Endothelial cell (in vitro differentiated cells): ENCODE measurements at places on chromosomes 3 and 15. TPM values are rescaled to one million over a fixed set of nuclear protein-coding genes. Genes with fewer than 3 reads are reported as not detected.
A peak's percentile ranks its signal among the peaks of the same experiment; 100 is the strongest.

CFAP100 gene
- not detected for total RNA-seq

SAMD7 gene
- total RNA-seq = not detected

HERC2 gene
- total RNA-seq = 84.6 TPM

RASGRP1 gene
- 0.49 TPM for total RNA-seq

ESYT3 gene
- total RNA-seq = not detected

GADL1 gene
- not detected for total RNA-seq

ST3GAL6 gene
- 6.5 TPM for total RNA-seq

DNA sequence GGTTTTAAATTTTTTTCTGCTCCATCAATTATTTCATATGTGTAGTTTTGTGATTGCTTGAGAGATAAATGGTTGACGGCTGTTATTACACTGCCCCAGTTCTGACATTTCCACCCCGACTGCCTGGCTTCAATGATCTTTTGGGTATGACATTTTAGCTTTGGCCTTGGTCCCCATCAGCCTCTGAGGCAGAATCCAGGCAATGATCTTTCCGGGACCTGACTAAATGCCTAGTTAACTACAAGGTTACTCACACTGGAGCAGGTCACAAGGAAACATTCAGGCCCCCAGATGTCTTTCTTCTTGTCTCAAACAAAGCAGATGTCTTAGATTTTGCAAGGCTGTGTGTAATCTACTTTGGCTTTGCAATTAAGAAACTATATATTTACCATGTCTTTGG lies 61.1 kb upstream of the TMCO5A start:
- DNase-seq = no peak
- peaks cover 2% of the 10 kb centered on the region for H3K27me3 ChIP-seq
- no peaks in the 10 kb centered on the region for H3K36me3 ChIP-seq
- no peak overlapping the region for H3K27ac ChIP-seq
- H3K4me3 ChIP-seq = no peak overlapping the region
- peaks cover 9% of the 10 kb centered on the region for H3K4me1 ChIP-seq

DNA sequence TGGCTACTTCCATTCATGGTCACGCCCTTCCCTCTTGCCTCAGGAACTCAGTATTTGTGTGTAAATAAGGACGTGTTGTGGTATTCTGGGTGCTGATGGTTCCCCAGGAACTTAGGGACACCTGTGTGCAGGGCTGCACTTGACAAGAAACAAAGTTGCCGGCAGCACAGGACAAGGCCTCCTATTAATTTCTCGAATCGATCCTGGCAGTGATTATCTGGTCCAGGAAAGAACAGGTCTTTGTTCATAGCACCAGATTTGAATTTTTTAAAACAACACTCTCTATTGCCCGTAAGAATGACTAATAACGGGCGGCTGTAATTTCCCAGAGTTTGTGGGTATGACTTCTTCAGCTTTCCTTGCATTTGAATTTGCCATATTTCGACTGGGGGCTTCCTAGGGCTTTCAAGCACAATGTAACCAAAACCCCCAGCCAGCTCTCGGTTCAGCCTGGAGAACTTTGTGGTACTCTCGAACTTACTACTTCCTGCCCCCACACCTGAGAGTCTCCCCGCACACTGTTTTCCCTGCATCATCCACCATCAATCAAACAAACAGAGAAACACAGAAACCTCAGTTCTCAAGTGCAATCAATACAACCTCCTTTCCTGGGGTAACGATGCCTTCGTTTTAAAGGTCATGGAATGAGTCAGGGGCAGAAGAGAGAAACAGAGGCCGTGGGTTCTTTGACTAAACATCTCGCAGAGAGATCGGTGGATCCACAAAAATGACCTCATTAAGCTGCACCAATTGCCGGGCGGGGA lies 241.7 kb upstream of the ICE2 start:
- H3K27ac ChIP-seq = no peak overlapping the region
- H3K4me3 ChIP-seq = no peak overlapping the region
- H3K36me3 ChIP-seq = no peaks in the 10 kb centered on the region
- peaks cover 23% of the 10 kb centered on the region for H3K4me1 ChIP-seq

GRCh38 chr3:121942116-121942786 lies 48.0 kb downstream of the SLC15A2 start:
- no peaks in the 10 kb centered on the region for H3K27me3 ChIP-seq
- DNase-seq = no peak
- H3K27ac ChIP-seq = no peak overlapping the region
- H3K4me3 ChIP-seq = no peak overlapping the region
- H3K4me1 ChIP-seq = peaks cover 3% of the 10 kb centered on the region

- H3K36me3 ChIP-seq = no peaks in the 10 kb centered on the region
- peaks cover 2% of the 10 kb centered on the region for H3K27me3 ChIP-seq
- DNase-seq = no peak
- no peak overlapping the region for H3K27ac ChIP-seq
- H3K4me1 ChIP-seq = no peaks in the 10 kb centered on the region
These were observed 3.9 kb upstream of the CIDEC start for GRCh38 chr3:9883706-9884554.

GRCh38 chr15:68075764-68076385 lies 21.8 kb downstream of the PIAS1 start:
- DNase-seq = no peak
- H3K27me3 ChIP-seq = no peaks in the 10 kb centered on the region
- no peak overlapping the region for H3K4me3 ChIP-seq

DNA sequence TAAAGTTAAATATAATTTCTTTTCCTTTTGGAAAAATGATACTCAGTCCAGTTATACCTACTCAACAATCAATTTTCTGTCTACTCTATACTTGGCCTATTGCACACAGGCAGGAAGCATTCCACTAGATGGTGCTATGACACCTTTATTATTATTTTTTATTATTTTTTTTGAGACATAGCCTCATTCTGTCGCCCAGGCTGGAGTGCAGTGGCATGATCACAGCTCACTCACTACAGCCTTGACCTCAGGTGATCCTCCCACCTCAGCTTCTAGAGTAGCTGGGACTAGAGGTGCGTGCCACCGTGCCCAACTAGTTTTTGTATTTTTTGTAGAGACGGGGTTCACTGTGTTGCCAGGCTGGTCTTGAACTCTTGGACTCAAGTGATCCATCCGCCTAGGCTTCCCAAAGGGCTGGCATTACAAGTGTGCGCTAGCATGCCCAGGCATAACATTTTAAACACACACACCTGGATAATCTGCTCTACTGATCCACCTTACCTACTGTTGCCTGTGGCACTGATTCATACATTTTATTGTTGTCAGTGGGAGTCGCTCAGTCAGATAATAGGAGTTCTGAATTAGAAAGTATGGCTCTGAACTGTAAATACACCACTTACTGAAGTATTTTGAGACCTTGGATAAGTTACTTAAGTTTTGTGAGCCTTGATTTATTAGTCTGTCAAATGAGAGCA lies 56.2 kb downstream of the EIF3J start:
- no peaks in the 10 kb centered on the region for H3K27me3 ChIP-seq
- peaks cover 17% of the 10 kb centered on the region for H3K36me3 ChIP-seq
- DNase-seq = no peak
- no peak overlapping the region for H3K27ac ChIP-seq

DNA sequence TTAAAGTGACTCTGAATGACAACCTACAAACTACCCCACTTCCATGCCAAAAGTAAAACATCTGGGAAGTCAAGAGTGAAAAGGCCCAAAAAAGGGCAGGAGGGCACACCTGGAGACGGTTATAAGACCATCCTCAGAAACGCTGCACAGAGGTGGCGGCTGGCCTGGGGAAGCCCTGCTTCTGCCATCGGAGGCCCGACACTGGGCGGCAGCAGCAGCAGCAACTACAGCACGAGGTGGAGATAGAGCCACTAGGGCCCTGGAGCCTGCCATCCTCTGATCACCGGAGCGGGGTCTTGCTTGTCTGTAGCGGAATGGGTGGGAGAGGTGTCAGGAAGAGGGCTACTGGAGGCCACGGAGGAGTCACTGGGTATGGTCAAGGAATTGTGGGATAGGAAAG lies 283.3 kb downstream of the ADAMTS17 start:
- H3K4me3 ChIP-seq = no peak overlapping the region
- H3K27ac ChIP-seq = no peak overlapping the region
- H3K27me3 ChIP-seq = peaks cover 2% of the 10 kb centered on the region
- no peak for DNase-seq

DNA sequence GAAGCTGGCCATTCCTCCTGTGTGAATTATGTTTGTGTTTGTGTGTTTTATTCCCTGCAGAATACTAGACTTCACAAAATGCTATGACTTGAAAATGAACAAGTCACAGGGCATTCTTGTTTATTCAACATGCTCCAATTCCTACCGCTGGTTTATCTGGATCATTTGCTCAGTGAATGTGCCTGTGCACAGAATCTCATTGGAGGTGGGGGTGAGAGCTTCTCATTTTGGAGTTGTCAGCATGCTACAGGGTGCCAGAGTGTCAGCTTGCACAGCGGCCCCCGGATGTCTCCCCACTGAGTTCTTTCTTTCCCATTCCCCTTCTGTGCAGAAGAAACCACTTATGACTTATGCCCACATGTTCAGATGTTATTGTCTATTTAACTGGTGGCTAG lies 428.7 kb downstream of the ROBO2 start:
- H3K4me1 ChIP-seq = no peaks in the 10 kb centered on the region
- no peak for DNase-seq
- H3K27ac ChIP-seq = no peak overlapping the region
- H3K4me3 ChIP-seq = no peak overlapping the region

DNA sequence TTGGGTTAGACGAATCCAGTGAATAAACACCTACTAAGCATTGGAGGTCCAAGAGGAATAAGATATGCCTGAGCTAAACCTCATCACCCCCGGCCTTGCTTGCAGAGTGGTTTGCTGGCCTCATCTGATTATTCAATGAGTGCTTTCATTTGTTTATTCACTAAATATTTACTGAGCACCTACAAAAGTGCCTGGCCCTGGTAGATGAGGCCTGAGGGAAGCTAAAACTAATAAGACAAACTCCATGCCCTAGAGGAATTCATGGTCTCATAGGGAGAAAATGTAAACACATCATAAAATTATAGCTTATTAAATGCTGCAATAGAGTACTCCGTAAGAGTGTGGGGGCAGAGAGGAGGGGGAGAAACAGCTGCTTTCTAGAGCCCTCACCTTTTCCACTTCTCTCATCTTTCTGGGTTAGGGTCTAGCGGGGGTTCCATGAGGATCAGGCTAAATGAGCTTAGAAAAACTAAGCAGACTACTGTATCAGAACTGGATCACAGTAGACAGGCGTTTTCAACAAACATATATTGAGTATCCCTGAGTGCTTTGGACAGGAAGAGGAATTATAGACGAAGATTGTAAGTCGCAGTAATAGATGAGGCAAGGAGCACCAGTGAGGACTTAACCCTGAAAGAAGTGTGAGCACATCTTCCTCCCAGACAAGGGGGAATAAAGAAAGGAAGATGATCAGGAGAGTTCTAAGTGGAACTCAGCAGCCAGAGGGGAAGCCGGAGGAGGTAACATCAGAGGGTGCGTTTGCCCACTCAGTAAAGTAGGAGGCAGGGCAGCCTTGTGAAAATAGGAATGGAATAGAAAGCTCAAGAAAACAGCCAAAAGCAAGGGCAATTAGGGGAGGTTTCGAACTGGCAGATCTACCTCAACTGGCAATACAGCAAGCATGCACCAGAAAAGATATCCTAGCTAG lies 31.5 kb upstream of the LAMP3 start:
- no peak overlapping the region for H3K4me3 ChIP-seq
- no peaks in the 10 kb centered on the region for H3K36me3 ChIP-seq
- no peaks in the 10 kb centered on the region for H3K4me1 ChIP-seq
- DNase-seq = no peak
- H3K27ac ChIP-seq = no peak overlapping the region
- H3K27me3 ChIP-seq = no peaks in the 10 kb centered on the region

DNA sequence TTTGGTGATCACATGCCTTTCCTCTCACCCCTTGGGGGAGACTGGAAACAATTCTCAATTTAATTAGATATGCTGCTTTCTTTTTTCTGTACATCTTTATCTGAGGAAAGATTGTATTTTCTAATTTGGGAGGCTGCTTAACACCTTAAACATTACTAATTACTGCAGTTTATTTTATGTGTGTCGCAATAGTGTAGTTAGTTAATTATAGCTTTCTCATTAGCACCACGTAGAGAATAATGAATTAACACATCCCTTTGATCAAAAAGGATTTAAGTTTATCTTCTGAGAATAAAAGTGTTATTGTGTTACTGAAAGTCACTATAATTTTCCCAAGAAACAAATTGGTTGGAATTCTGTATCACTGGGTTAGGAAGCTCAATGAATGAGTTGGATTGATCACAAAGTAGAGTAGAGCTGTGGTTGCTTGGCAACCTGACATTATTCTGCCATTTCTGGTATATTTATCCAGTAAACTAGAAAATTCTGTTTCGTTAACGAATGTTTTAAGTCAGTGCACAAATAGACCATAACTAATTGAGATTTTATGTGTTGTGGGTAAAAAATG lies 4.3 kb downstream of the CHL1 start:
- H3K27me3 ChIP-seq = peaks cover 6% of the 10 kb centered on the region
- H3K4me1 ChIP-seq = no peaks in the 10 kb centered on the region
- no peak overlapping the region for H3K27ac ChIP-seq
- H3K36me3 ChIP-seq = peaks cover 5% of the 10 kb centered on the region
- H3K4me3 ChIP-seq = no peak overlapping the region

GRCh38 chr15:42911058-42911592 lies 9.5 kb downstream of the TTBK2 start:
- H3K36me3 ChIP-seq = no peaks in the 10 kb centered on the region
- no peak overlapping the region for H3K27ac ChIP-seq
- no peaks in the 10 kb centered on the region for H3K4me1 ChIP-seq
- no peak for DNase-seq
- H3K4me3 ChIP-seq = no peak overlapping the region

- peak overlapping the region; percentile 93 for H3K27ac ChIP-seq
- H3K36me3 ChIP-seq = no peaks in the 10 kb centered on the region
- H3K4me1 ChIP-seq = peaks cover 25% of the 10 kb centered on the region
- peak overlapping the region; percentile 95 for H3K4me3 ChIP-seq
These were observed 762 bp upstream of the ARL6 start for GRCh38 chr3:97763586-97764406.

GRCh38 chr3:41304593-41304992 lies 105.3 kb downstream of the CTNNB1 start:
- DNase-seq = peak; percentile 8
- H3K27me3 ChIP-seq = no peaks in the 10 kb centered on the region
- peaks cover 6% of the 10 kb centered on the region for H3K36me3 ChIP-seq
- no peak overlapping the region for H3K4me3 ChIP-seq
- no peak overlapping the region for H3K27ac ChIP-seq

- no peak for DNase-seq
- no peak overlapping the region for H3K4me3 ChIP-seq
- peaks cover 3% of the 10 kb centered on the region for H3K27me3 ChIP-seq
These were observed 326.6 kb downstream of the ARPP21 start for GRCh38 chr3:35965908-35966307.

DNA sequence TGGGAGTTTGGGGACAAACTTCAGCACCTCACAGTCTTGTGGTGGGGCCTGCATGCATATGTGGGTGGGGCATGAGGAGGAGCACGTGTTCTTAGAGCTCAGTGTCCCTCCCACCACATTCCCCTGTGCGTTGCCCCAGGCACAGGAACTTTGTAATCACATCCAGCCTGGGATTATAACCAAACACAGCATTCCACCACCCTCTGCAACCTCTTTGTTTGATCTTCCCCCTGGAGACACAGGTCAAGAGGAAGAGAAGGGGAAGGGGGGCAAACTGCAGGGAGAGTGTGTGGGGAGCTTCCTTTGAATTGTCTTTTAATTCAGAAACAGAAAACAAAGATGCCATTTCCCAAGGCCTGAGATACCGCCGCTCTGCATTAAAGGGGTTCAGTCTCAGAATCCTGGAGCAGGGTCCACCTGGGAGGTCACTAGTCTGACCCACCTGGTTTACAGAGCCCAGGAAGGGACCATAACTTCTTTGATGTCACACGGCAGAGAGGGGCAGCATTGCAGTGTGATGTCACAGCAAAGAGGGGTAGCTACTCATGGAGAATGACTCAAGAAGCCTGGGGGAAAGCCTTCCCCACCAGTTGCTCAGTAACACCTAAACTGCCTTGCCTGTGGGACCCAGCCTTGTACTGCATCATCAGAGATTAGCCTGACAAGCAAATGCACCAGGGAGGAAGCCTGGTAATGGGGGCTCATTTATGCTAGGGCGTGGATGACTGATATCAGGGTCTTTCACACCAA lies 106.3 kb upstream of the RNU6-1 start:
- no peaks in the 10 kb centered on the region for H3K36me3 ChIP-seq
- H3K4me3 ChIP-seq = peak overlapping the region; percentile 67
- peaks cover 40% of the 10 kb centered on the region for H3K4me1 ChIP-seq
